Ureter (tissue), 1 donor: ENCODE measurements at places on chromosomes 3 and 15. TPM values are rescaled to one million over a fixed set of nuclear protein-coding genes. Genes with fewer than 3 reads are reported as not detected.

Gene SLC22A13
- 0.68 TPM for total RNA-seq

Gene OSTN
- total RNA-seq, result not detected

Gene ANKRD63
- not detected for total RNA-seq

- DNase-seq, result no peak
These were observed 1.3 kb downstream of the DENND6A start for GRCh38 chr3:57691411-57692132.

DNA sequence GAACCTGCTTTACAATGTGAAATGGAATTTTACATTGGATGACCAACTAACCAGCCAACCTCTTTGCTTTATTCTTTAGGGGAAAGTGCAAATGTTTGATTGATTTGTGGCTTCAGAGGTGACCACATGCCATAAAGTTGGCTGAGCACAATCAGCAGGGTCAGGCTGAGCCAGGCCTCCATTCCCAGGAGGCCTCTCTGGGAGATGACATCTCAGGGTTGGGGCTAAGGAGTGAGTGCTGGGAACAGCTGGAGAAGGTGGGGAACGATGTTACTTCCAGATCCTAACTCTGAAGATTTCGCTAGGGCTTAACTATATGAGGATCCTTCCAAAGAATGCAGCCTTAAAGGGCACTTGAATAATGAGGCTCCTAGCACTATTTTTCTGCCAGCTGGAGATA, 131.7 kb downstream of the ATP10A start:
- DNase-seq, result no peak

GRCh38 chr3:187531831-187532230, 138.4 kb downstream of the SST start:
- no peak for DNase-seq

GRCh38 chr3:32146746-32147211, 40.4 kb downstream of the GPD1L start:
- no peak for DNase-seq

DNA sequence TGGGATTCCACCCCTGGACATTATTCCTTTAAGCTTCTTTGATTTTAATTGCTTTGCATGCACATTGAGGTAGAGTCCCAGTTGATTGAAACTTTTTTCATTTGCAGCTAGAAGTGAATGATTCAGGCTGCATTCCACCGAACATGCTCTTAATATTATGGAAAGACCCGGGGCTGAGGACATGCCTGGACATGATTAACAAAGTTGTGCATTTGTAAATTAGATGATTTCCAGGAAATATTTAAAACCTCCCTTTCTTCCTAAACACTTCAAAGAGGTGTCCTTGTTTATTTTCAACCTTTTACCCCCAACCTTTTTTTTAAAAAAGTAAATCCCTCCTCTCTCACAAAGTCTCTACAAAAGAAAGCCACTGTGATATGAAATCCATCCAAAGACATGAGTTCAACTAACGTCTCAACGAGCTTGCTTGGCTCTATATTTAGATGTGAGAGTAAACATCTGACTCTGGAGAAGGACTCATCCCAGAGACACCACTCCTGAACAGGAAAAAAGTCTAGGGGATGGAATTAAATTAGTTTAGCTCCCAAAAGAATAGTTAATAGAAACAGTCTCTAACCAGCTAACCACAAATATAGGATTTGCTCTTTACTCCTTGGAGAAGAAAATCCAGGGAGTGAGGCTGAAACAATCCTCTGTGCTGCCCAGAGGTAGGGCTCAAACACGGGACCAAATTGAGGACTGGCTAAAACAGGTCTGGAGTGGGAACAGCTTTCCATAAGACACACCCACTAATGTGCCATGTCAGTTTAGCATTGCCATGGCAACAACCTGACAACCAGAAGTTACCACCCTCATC, 83.1 kb downstream of the XXYLT1 start:
- no peak for DNase-seq
